ENCODE measurements at places on chromosomes 12 and 14.

DNA sequence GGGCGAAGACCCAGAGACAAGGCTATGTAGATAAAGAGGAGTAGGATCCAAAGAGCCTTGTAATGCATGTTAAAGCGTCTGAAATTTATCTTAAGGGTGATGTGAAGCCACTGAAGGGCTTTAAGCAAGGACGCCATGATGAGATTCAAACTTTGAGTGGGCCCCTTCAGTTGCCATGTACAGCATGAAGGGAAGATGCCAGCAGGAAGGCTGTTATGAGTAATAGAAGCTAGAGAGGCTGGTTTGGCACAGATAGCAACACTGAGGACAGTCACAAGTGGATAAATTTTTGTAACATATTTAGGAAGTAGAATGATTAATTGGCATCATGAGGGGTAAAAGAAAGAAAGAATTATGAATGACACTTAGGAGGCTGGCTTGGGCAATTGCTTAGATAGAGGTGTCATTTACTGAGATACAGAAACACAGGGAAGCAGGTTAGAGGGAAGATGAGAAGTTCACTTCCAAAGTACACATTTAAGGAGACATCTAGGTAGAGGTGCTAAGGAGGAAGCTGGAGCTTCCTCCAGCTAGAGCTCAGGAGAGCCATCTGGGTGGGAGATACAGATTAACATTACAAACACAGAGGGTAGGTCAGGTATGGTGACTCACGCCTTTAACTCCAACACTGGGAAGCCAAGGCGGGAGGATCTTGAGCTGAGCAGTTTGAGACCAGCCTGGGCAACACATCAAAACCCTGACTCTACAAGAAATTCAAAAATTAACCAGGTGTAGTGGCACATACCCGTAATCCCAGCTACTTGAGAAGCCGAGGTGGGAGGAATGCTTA, 13.7 kb downstream of the ATG2B start:
- no peak for DNase-seq

- DNase-seq, result no peak
Measured at GRCh38 chr14:98684468-98684867, 587.5 kb downstream of the BCL11B start.

- peak; percentile 30 for DNase-seq
Measured at GRCh38 chr12:46458500-46459102, 86.0 kb upstream of the SLC38A2 start.

DNA sequence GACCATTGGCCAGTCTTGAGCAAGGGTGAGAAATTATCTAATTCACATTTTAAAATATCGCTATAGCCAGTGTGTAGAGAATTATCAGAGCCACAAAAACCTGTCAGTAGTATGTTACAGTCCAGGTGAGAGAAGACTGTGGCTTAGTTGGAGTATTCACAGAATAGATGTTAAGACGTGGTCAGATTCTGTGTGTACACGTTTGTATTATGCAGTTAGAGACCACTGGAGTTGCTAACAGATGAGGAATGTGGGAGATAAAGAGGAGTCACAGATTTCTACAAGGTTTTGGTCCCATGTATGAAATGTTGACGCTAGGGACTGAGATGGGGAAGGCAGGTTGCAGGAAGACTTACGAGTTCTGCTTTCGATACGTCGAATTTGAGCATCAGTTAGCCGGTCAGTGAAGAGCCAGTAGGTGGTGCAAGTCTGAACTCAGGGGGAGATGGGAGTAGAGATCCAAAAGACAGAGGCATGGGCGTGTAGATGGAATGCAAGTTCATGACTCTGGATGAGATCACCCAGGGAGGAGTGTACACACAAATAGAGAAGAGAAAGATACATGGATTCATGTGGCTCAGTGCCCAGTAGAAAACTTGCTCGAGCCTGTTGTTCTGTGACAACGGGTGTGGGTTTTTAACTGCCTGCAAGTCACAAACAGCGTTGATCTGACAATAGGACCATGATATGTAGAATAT, 114.8 kb upstream of the FLRT2 start:
- DNase-seq, result no peak

- DNase-seq, result peak; percentile 72
Measured at GRCh38 chr12:123076604-123077297, 74.1 kb downstream of the PITPNM2 start.

GRCh38 chr12:55515696-55516095, 23.5 kb downstream of the OR6C68 start:
- DNase-seq, result no peak

DNA sequence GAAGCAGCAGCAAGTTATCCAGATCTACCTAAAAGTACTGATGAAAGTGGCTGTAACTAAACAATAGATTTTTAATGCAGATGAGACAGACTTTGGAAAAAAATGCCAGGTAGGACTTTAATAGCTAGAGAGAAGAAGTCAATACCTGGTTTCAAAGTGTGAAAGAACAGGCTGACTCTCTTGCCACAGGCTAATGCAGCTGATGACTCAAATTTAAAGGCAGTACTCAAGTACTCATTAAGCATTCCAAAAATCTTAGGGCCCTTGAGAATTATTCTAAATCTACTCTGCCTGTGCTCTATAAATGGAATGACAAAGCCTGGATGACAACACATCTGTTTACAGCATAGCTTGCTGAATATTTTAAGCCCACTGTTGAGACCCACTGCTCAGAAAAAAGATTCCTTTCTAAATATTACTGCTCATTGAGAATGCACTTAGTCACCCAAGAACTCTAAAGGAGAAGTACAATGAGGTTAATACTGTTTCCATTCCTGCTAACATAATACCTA, 68.6 kb upstream of the SYT1 start:
- no peak for DNase-seq
